ENCODE measurements at places on chromosomes 16 and 17.

DNA sequence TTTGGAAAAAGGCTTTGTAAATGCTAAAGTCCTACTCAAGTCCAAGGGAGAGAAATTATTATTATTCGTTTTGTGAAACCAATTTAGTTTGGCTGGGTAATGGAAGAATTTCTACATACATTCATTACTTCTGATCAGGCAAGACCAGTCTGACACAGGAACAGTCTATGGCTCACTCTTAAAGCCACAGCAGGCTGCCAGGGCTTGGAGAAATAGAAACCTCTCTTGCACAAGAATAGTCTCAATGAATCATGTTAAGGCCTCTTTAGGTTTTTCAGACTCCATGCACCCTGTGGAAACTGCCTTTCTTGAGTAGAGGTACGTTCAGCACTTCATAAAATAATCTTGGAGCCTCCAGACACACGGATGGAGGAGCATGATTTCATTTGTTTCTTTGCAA, 167.7 kb downstream of the IRX3 start:
- DNase-seq, result no peak

DNA sequence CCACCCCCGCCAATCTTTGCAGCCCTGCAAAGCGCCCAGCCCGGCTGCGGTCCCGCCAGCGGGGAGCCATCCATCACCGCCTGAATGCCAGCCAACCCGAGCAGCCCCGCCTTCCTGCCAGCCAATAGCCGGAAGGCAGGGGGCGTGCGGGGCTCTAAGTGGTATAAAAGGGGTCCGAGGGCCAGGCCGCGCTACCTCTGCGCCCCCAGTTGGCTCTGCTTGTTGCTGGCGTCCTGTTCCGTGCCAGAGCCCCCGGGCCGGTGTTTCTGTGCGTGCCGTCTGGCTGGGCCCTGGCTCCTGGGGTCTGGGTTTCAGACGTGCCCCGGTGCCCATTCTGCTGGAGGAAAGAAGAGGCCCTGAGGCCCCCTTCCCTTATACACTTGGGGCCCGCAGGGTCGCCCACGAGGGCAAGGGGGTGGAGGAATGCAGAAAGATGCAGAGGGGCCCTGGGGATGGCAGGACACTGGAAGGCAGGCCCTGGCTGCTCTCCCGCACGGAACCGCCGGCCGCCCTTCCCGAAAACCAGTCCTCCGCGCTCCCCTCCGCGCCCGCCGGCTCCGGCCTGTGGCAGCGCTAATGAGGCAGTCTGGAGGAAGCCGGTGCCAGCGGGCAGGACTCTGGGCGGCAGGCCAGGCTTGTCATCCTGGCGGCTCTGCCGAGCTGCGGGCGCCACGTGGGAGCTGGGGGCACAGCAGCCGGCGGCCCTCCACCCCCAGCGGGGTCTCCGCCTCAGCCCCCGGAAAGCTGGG, 14.0 kb downstream of the COPZ2 start:
- peak; percentile 61 for DNase-seq

DNA sequence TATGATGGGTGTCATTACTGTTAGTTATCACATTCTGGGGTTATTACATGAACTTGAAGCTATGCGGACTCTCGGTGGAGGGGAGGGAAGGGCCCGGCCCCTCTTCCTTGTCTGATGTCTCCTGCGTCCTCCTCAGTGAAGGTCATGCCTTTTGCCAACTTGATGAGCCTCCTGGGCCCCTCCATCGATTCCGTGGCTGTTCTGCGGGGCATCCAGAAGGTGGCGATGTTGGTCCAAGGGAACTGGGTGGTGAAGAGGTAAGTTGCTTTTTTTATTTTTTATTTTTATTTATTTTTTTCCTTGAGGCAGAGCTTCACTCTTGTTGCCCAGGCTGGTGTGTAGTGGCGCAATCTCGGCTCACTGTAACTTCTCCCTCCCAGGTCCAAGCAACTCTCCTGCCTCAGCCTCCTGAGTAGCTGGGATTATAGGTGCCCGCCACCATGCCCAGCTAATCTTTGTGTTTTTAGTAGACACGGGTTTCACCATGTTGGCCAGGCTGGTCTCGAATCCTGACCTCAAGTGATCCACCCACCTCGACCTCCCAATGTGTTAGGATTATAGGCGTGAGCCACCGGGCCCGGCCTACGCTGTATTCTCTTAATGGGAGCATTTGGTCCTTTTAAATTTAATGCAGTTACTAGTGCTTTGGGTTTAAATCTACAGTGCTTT, 21.6 kb downstream of the POLR3E start:
- DNase-seq, result peak; percentile 46

DNA sequence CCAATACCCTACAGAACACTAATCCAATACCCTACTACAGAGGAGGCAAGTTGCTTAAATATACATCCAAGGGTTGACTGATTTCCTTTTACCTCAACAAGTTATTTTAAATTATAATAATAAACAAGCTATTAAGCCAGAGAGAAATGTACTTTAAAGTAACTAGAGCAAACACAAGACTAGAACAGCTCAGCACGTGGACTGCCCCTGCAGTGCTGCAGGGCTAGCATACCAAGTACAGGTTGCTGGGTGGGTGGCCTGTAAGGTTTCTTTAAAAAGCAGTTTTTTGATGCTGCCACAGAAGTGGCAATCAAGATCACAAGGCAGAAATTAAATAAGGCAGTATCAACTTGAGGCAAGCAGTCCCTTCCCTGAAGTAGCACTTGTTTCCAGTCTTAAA, 63.5 kb downstream of the PARN start:
- DNase-seq, result no peak

DNA sequence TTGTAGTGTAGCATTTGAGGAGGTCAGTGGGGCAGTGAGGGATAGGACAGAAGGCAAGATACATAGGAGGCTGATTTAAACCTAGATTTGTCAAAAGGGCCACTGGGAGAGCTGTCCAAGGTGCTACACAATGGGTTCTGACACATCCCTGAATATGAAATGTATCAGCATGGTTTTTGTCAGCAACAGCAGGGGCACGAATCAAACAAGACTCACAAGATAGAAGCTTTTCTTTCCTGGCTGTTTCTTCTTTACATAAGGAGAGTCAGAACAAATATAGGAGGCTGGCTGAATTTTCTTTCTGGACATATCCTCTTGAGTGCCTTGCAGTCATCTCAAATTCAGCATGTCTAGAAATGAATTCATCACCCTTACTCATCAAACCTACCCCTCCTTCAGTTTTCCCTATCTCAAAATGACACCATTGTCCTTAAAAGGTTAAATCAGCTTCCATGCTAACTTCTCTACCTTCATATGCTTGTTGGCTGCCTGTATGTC, 130.5 kb downstream of the NPIPB5 start:
- DNase-seq, result peak; percentile 31

DNA sequence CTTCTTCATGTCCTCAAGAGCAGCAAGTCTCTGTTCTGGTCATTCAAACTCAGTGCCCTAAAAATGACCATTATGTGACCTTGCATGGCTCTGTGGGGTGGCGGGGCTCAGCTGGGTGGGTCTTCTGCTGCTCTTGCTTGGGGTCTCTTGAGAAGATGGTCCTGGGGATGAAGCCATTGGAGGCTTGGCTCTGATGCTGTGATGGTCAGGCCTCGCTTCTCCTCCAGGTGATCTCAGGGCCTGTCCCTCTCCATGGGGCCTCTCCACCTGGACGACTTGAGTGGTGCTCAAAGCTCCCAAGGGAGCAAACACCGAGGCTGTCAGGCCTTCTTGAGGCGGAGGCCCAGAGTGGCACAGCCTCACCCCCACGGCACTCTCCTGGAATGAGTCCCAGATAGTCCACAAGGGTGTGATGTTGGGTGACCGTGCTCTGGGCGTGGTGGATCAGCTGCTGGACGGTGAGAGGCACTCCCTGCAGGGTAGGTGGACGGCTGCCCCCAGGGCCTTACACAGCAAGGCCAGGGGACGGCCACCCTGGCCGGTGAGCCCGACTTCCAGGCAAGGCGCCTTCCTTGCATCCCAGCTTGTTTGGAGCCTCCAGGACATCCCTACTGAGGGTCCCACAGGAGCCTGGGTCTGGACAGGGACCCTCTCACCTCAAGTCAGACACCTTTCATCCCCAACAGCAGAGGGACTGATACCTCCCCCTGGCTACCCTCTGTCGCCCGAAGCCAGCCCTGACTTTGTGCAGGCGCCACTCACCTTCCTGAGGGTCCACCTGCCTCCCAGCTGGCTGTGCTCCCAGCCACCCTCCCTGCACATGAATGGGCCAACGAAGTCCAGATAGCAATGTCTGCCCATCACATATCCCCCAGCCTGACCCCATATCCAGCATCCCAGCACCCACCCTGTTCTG, 48.7 kb downstream of the USP22 start:
- DNase-seq, result no peak

- DNase-seq, result peak; percentile 96
Measured at GRCh38 chr16:68079626-68080344, 5.4 kb upstream of the NFATC3 start.

- DNase-seq, result no peak
Measured at GRCh38 chr17:56699186-56699894, 105.8 kb downstream of the NOG start.

- no peak for DNase-seq
Measured at GRCh38 chr16:57372372-57373116, at the start of gene CX3CL1. CX3CL1 (plus strand) TSS chr16:57372490; CDS start chr16:57372569, 79 bp downstream.

DNA sequence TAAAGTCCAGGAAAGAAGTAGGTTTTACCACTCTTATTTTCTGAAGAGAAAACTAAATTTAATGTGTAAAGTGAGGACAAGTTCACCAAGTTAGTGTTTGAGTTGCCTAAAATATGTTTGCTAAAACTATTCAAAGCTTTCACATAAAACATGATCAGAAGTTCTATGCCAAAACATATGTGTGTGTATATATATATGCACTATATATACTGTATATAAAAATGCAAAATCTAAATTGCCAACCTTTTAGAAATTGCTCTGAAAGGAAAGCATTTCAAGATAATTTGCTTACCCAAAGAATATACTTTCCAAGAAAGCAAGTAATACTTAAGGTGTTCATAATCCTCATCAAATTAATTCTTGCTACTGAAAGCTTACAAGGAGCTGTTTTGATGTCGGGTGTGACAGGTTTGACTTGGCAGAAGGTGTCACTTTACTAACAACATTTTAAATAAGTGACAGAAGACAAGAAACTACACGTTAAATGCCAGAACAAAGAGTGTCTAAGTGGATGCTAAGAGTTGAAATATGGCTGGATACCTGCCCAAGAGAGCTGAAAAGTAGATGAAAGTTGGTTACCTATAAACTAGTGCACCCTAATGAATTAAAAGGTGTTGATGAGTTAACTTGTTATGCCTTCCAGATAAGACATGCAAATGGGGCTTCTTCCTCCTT, 32.3 kb upstream of the STH start:
- DNase-seq, result no peak

- DNase-seq, result no peak
Measured at GRCh38 chr17:59107306-59107670, 608 bp upstream of the TRIM37 start.

GRCh38 chr17:60602871-60603270, 2.9 kb downstream of the PPM1D start:
- no peak for DNase-seq

GRCh38 chr17:80124351-80124981, 22.5 kb downstream of the EIF4A3 start:
- peak; percentile 4 for DNase-seq

- no peak for DNase-seq
Measured at GRCh38 chr17:71519285-71519684, 601.5 kb upstream of the SOX9 start.

DNA sequence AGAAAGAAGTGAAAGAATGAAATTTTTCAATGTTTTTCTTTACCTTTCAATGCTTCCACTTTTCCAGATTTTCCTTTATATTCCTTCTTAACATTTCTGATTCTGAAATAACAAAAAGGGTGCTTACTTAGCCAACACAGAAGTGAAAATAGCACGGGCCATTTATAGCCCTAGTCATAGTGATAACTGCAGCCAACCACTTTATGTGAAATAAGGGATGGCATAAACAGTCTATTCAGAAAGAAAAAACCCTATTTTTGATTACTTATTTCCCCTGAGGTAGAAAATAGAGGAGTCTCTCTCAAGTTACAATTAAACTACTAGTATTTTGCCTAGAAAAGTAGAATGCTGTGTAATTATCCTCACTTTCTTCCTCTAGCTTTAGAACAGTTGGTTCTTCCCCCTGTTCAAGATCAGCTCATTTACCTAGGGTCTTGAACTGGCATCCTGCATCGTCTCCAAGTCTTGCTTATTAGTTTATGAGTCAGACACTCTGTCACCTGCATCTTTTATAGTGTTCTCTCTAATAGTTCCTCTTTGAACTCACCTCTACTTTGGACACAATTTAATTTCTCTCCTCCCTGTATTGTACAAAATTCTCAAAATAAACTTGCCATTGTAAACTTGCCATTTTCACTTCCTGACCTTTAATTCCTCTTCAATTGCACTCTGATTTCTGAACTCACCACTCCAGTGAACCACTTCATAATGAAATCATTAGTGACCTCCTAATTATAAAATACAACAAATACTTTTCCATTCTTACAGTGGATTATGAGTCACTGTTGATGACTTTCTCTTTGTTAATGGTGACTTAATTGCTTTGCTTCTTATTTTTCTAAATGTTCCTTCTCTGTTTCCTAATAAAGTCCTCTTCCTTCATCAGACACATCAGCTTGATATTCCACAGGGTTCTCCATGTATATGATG, 23.6 kb downstream of the ABCA6 start:
- no peak for DNase-seq

DNA sequence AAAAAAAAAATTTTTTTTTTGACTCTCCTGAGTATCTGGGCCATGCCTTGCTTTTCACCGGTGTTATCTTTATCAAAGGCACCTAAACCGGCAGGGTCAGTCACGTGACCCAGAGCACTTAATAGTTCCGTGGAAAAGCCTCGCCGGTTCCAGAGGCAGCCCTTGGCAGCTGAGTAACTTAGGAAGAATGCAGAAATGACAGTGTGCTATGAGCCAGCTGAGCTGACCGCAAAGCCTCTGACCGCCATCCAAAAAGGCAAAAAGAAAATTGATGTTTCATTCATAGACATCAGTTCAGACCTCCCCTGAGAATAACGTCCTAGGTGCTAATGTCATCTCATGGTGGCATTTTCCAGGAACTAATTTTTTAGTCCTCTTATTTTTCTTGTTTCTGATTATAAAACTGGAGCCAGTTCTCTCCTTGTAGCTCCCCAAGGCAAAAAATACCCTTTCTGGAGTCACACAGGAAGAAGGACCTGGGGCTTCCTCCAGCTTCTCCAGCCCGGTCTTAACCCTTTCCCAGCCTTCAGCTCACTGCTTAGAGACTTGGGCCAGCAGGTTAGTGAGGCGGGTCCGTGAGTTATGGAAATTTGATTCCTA, 122.6 kb downstream of the SOCS1 start:
- DNase-seq, result no peak

DNA sequence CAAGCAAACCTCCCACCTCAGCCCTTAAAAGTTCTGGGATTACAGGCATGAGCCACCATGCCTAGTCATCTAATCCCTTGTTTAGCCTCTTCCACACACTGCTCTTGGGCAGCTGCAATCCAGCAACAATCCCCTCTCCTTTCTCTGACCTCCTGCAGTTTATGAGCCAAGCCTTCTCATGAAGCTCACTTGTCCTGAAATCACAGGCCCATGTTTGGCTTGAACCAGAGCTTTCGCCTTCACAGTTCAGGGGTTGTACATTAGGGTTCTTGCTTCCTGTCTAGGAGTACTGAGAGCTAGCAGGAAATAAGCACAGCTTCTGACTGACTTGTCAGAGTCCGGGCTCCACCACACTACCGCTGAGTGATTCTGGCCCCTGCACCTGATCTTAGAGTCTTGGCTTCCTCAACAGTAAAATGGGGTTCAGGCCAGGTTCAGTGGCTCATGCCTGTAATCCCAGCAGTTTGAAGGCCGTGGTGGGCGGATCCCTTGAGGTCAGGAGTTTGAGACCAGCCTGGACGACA, 16.3 kb downstream of the ERAL1 start:
- DNase-seq, result no peak
